ENCODE measurements at places on chromosomes 13 and 19.

DNA sequence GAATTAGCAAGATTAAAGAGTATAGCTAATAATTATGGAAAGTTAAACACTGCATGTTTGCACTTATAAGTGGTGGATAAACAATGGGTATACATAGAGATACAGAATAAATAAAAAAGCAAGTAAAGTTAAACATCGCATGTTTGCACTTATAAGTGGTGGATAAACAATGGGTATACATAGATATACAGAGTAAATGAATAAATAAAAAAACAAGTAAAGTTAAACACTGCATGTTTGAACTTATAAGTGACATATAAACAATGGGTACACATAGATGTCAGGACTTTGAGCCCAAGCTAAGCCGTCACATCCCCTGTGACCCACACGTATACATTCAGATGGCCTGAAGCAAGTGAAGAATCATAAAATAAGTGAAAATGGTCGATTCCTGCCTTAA, 1533.3 kb upstream of the SPRY2 start:
- no peak for DNase-seq

DNA sequence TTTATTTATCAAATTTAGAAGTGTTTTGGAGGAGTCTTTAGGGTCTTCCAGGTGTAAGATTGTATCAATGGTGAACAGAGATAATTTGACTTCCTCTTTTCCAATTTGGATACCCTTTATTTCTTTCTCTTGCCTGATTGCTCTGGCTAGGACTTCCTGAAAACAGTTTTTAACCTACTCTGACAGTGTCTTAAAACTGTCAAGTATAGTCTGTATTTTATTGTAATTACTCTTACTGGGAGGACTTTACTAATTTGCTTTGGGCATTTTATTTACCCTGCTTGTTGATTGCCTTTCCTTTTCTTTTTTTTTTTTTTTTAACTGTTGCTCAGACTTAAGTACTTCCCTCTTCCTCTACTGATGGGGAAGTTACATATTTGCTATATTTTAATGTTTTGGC, 81.3 kb downstream of the URI1 start:
- DNase-seq, result peak; percentile 18

DNA sequence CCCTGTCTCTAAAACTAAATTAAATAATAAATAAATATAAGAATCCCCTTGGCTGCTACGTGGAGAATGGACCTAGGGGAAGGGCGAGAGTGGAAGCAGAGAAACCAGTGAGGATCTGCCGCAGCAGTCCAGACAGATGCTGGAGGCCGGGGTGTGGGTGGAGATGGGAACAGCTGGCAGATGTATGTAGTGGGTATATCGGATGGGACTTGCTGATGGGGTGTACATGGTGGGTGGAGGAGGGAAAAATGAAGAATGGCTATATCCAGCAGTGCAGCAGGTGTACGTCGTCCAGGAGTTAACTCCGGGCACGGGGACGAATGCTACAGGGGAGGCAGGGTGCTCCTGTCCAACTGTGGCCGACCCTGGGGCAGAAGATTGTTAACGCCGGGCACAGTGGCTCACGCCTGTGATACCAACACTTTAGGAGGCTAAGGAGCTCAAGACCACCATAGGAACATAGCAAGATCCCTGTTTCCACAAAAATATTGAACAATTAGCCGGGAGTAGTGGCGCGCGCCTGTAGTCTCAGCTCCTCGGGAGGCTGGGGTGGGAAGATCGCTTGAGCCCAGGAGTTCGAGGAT, 654 bp downstream of the CEP89 start:
- no peak for DNase-seq

DNA sequence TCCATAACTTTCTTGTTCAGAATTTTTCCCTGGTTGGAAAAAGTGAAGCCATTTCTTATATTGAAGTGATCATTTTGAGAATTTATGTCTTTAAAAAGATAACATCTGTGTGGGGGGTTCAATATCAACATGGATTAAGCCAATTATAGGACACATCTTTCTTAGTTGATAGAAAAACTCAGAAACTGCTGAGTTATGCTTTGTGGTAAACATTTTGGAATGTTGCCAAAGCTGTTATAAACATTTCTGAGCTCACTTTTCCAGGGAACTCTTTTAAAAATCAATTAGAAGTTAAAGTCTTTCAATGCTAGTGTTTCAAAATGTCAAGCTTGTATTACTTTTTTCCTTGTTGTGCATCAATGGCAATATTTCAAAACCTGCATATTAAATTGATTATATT, 248.8 kb downstream of the DACH1 start:
- no peak for DNase-seq
